Osteoblast (primary cell): ENCODE measurements at places on chromosomes 6 and 20. TPM values are rescaled to one million over a fixed set of nuclear protein-coding genes. Genes with fewer than 3 reads are reported as not detected.

DNA sequence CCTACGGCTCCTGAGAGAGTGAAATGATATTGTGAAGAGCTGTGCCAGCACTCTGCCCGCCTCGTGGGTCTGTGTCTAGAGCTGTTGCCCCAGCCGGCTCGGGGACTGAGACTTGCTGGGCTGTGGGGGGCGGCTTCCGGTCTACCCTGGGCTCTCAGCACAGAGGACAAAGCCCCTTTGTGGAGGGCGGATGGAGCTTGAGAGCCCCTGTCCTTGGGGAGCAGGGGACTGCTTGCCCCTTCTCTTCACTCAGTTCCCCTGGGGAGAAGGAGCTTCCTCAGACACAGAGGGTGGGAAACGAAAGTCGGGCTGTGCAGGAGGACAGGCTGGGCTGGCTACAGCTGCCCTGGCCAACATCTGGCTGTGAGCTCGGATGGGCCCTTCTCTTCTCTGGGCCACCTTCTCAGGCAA is 11.0 kb downstream of the SRC start:
- no peak overlapping the region for H3K27ac ChIP-seq
- H3K4me1 ChIP-seq = peaks cover 10% of the 10 kb centered on the region
- no peaks in the 10 kb centered on the region for H3K27me3 ChIP-seq
- no peak overlapping the region for H3K4me3 ChIP-seq
- H3K36me3 ChIP-seq = peaks cover 12% of the 10 kb centered on the region

GRCh38 chr6:156150391-156150790 is 626.8 kb upstream of the ARID1B start:
- no peak overlapping the region for H3K27ac ChIP-seq
- no peak overlapping the region for H3K4me3 ChIP-seq
- no peaks in the 10 kb centered on the region for H3K4me1 ChIP-seq
- DNase-seq = no peak
- no peaks in the 10 kb centered on the region for H3K36me3 ChIP-seq

DNA sequence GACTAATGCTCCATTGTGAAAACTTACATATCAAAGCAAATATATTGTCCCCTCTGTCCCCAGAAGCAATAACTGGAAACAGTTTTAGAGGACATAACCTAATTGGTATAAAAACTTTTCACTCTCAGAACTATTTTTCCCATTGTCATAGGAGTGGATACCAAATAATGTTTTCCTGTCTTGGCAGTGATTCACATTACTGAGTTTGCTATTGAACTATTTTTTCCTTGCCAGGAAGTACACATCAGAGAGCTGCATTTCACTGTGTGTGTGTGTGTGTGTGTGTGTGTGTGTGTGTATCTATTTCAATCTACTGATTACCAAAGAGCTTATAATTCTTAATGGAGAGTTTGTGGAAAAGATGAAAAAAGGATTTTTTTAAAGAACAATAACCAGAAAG is 45.4 kb downstream of the AKAP12 start:
- no peak overlapping the region for H3K27ac ChIP-seq
- H3K36me3 ChIP-seq = no peaks in the 10 kb centered on the region
- peak; percentile 45 for DNase-seq
- no peaks in the 10 kb centered on the region for H3K27me3 ChIP-seq
- H3K4me1 ChIP-seq = no peaks in the 10 kb centered on the region
- H3K4me3 ChIP-seq = no peak overlapping the region

DNA sequence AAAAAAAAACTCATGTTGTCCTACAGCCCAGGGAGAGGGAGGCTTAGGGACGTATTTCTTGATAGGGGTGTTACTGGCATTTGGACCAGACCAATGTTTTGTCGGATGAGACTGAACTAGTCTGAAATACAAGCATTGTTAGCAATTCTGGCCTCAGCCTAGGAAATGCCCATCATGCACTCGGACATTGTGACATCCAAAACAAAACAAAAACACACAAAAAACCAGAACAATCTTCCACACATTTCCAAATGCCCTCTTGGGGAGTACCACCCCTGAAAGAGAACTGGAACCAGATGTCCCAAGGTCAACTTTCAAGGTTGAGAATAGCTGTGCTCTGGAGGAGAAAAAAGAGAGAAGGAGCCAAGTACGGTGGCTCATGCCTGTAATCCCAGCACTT is 299.1 kb upstream of the JARID2 start:
- H3K27me3 ChIP-seq = no peaks in the 10 kb centered on the region
- H3K4me1 ChIP-seq = no peaks in the 10 kb centered on the region
- no peak for DNase-seq
- H3K27ac ChIP-seq = no peak overlapping the region

- H3K36me3 ChIP-seq = no peaks in the 10 kb centered on the region
- H3K27me3 ChIP-seq = no peaks in the 10 kb centered on the region
- H3K4me1 ChIP-seq = peaks cover 24% of the 10 kb centered on the region
- H3K4me3 ChIP-seq = peak within 1 kb of the TSS; percentile 80
- H3K27ac ChIP-seq = peak within 1 kb of the TSS; percentile 6
- DNase-seq = peak; percentile 92
Observed at GRCh38 chr6:17281100-17281496, at the start of gene RBM24. TSS of gene RBM24 (plus strand) at chr6:17281361. CDS start at chr6:17281582, 221 bp downstream.

GRCh38 chr6:125528621-125529041 is 220.8 kb upstream of the HEY2 start:
- no peak for DNase-seq
- H3K4me1 ChIP-seq = no peaks in the 10 kb centered on the region
- H3K27me3 ChIP-seq = no peaks in the 10 kb centered on the region
- H3K36me3 ChIP-seq = no peaks in the 10 kb centered on the region
- no peak overlapping the region for H3K27ac ChIP-seq

Gene LIN28B
- not detected in 2 replicates for total RNA-seq

GRCh38 chr20:23515250-23515939 is 24.5 kb downstream of the CST8 start:
- no peak for DNase-seq
- H3K4me3 ChIP-seq = no peak overlapping the region
- H3K4me1 ChIP-seq = no peaks in the 10 kb centered on the region
- H3K27ac ChIP-seq = no peak overlapping the region

- no peak overlapping the region for H3K27ac ChIP-seq
- H3K27me3 ChIP-seq = peaks cover 38% of the 10 kb centered on the region
- peak; percentile 73 for DNase-seq
- no peak overlapping the region for H3K4me3 ChIP-seq
Observed at GRCh38 chr20:49483018-49483695, 689 bp upstream of the KCNB1 start.

Gene OPRM1
- not detected in 2 replicates for total RNA-seq

Gene SAMD3
- 0.72 and 3.5 TPM in 2 replicates for total RNA-seq

GRCh38 chr6:169106176-169106575 is 147.5 kb downstream of the THBS2 start:
- no peaks in the 10 kb centered on the region for H3K27me3 ChIP-seq
- no peak for DNase-seq
- H3K4me3 ChIP-seq = no peak overlapping the region
- peak overlapping the region; percentile 46 for H3K27ac ChIP-seq
- peaks cover 23% of the 10 kb centered on the region for H3K4me1 ChIP-seq

DNA sequence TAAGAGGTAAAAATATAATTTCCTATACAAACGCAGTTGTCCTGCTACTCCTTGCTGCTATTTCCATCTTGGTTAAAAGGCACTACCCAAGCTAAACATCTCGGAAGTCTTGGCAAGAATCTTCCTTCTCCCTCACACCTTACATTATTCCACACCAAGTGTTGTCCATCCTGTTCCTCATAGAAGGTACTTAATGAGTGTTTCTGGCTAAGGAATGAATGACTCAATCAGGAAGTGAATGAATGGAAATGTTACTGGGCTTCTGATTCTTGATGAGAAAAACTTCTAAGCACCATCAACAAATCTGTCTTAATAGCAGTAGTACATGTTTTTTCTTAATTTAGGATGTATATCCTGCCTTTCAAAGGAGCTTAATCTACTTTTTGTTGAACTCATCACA is 40.6 kb upstream of the RSPO3 start:
- H3K4me3 ChIP-seq = no peak overlapping the region
- H3K36me3 ChIP-seq = no peaks in the 10 kb centered on the region
- no peaks in the 10 kb centered on the region for H3K27me3 ChIP-seq
- no peaks in the 10 kb centered on the region for H3K4me1 ChIP-seq
- DNase-seq = no peak

- H3K36me3 ChIP-seq = no peaks in the 10 kb centered on the region
- no peaks in the 10 kb centered on the region for H3K4me1 ChIP-seq
- DNase-seq = no peak
- no peaks in the 10 kb centered on the region for H3K27me3 ChIP-seq
Observed at GRCh38 chr20:56957737-56958553, 308.5 kb downstream of the BMP7 start.

- no peak overlapping the region for H3K4me3 ChIP-seq
- peaks cover 5% of the 10 kb centered on the region for H3K27me3 ChIP-seq
- H3K4me1 ChIP-seq = peaks cover 2% of the 10 kb centered on the region
- H3K27ac ChIP-seq = no peak overlapping the region
- no peak for DNase-seq
Observed at GRCh38 chr20:13263451-13263850, 42.4 kb downstream of the ISM1 start.

Gene PSORS1C2
- total RNA-seq = not detected in 2 replicates

GRCh38 chr20:57907131-57908000 is 197.6 kb upstream of the PMEPA1 start:
- no peak overlapping the region for H3K27ac ChIP-seq
- peaks cover 7% of the 10 kb centered on the region for H3K4me1 ChIP-seq
- no peaks in the 10 kb centered on the region for H3K36me3 ChIP-seq
- H3K4me3 ChIP-seq = no peak overlapping the region

GRCh38 chr6:4028051-4028450 is 50.9 kb downstream of the FAM217A start:
- H3K4me1 ChIP-seq = peaks cover 3% of the 10 kb centered on the region
- peaks cover 16% of the 10 kb centered on the region for H3K36me3 ChIP-seq

DNA sequence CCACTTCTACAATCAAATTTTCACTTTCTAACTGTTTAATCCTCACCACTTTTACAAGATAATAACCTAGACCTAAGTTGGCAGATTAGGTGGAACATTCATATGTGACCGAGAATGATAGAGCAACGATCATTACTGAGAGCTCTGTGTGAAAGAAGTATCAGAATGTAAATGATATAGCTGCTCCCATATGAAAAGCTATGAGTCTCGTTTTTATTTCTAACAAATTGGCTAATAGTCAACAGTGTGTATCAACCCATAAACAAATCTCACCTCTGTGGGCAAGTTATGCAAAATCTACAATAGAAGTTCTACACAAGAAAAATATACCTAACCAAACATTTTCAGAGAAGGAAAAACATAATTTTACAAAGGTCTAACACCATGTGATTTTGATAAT is 3.7 kb downstream of the LGSN start:
- no peak overlapping the region for H3K4me3 ChIP-seq
- no peaks in the 10 kb centered on the region for H3K27me3 ChIP-seq
- no peaks in the 10 kb centered on the region for H3K4me1 ChIP-seq

- H3K27me3 ChIP-seq = no peaks in the 10 kb centered on the region
- peaks cover 10% of the 10 kb centered on the region for H3K4me1 ChIP-seq
- H3K4me3 ChIP-seq = no peak overlapping the region
- no peak for DNase-seq
- H3K36me3 ChIP-seq = no peaks in the 10 kb centered on the region
- no peak overlapping the region for H3K27ac ChIP-seq
Observed at GRCh38 chr6:105896052-105896820, 189.9 kb upstream of the PRDM1 start.

- no peaks in the 10 kb centered on the region for H3K4me1 ChIP-seq
- no peak for DNase-seq
- H3K27ac ChIP-seq = no peak overlapping the region
- H3K4me3 ChIP-seq = no peak overlapping the region
- H3K27me3 ChIP-seq = no peaks in the 10 kb centered on the region
Observed at GRCh38 chr6:83411731-83412130, 19.1 kb downstream of the ME1 start.

DNA sequence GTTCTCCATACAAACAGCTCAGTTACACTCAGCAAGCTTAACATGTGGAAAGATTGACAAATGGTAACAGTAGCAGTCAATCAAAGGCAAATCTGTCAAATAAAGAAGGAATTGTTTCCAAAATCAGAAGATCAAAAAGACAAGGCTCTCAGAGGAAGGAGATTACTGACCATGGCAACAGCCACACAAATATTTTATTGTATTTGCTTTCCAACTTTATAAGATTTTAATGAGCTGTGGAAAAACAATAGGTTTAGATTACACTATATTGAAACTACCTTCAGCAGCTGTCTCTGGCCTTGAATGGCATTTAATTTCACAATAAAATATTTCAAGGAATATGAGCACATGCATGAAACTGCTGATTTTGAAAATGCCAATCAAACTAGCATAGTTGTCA is 1143.9 kb upstream of the GJE1 start:
- no peaks in the 10 kb centered on the region for H3K36me3 ChIP-seq
- H3K4me1 ChIP-seq = no peaks in the 10 kb centered on the region
- no peaks in the 10 kb centered on the region for H3K27me3 ChIP-seq
- H3K4me3 ChIP-seq = no peak overlapping the region

GRCh38 chr6:35213824-35214756 is at the start of gene SCUBE3:
TSS of gene SCUBE3 (plus strand) at chr6:35213956. CDS start at chr6:35214419, 463 bp downstream.
- peak within 1 kb of the TSS; percentile 83 for H3K4me3 ChIP-seq
- peaks cover 45% of the 10 kb centered on the region for H3K4me1 ChIP-seq
- peak within 1 kb of the TSS; percentile 54 for H3K27ac ChIP-seq
- DNase-seq = peak; percentile 98
- peaks cover 21% of the 10 kb centered on the region for H3K36me3 ChIP-seq

DNA sequence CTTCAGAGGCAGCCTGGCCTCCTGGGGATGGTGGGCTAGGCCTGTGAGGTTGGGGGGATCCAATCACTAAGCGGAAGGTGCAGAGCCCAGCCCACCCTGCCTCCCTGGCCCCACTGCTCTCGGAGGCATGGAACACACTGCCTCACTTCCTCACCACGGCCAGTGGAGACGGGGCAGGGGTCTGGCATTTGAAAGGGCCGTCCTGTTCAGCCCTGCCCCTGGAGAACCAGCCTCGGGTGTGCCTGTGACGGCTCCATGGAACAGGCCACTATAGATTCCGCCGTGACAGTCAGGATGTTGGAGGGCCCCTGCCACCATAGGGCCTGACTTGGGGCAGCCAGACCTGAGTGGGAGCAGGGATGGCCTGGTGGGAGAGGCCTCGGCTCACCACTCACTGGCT is 110.2 kb downstream of the DACT2 start:
- H3K27ac ChIP-seq = no peak overlapping the region
- H3K36me3 ChIP-seq = no peaks in the 10 kb centered on the region
- H3K27me3 ChIP-seq = no peaks in the 10 kb centered on the region
- H3K4me1 ChIP-seq = no peaks in the 10 kb centered on the region

DNA sequence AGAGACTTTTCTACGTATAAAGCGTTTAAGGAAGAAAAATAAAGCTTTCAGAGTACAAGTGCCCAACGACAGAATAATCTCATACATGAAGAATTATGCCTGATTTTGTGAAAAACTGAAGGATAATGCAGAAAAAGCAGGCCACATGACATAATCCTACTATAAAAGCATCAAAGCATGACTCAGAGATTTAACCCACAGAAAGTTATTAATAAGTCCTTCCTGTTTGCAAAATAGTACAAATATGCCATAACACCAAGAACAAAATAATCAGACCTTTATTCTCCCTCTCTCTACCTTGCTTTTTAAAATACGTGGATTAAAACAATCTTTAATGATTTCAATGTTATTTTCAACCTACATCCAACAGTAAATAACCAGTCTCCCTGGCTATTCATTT is 118.6 kb upstream of the BCLAF1 start:
- no peaks in the 10 kb centered on the region for H3K27me3 ChIP-seq
- H3K27ac ChIP-seq = no peak overlapping the region
- no peaks in the 10 kb centered on the region for H3K36me3 ChIP-seq
- H3K4me3 ChIP-seq = no peak overlapping the region
- DNase-seq = no peak

Gene IRF4
- total RNA-seq = under 0.01 TPM in 2 replicates

- H3K27me3 ChIP-seq = no peaks in the 10 kb centered on the region
- no peaks in the 10 kb centered on the region for H3K36me3 ChIP-seq
- no peak overlapping the region for H3K4me3 ChIP-seq
- H3K27ac ChIP-seq = no peak overlapping the region
- no peak for DNase-seq
Observed at GRCh38 chr20:20480689-20481088, 112.8 kb downstream of the INSM1 start.

- no peaks in the 10 kb centered on the region for H3K4me1 ChIP-seq
- H3K27me3 ChIP-seq = no peaks in the 10 kb centered on the region
- H3K27ac ChIP-seq = no peak overlapping the region
Observed at GRCh38 chr6:134951494-134952263, 1.8 kb upstream of the ALDH8A1 start.
